Hematopoietic multipotent progenitor cell treated with erythropoietin and hydrocortisone succinate and interleukin-3 and kit ligand, for 15 days (in vitro differentiated cells): ENCODE measurements at places on chromosomes 1 and 21.

DNA sequence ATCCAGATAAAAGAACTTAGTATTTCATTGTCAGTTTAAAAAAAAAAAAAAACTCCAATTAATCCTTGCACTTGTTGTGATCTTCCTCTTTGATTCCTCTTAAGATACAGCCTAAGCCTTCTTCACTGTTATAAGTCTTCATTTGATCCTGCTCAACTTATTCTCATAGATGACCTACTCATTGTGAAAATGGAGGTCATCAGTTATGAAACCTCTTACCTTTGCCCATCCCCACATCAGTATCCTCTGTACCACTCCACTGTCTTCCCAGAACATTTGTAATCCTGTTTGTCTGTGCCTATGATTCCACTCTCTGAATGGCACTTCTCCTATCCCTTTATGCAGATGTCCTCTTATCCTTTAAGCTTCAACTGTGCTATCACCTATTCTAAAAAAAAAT, 28.0 kb downstream of the ODR4 start:
- no peak for DNase-seq

DNA sequence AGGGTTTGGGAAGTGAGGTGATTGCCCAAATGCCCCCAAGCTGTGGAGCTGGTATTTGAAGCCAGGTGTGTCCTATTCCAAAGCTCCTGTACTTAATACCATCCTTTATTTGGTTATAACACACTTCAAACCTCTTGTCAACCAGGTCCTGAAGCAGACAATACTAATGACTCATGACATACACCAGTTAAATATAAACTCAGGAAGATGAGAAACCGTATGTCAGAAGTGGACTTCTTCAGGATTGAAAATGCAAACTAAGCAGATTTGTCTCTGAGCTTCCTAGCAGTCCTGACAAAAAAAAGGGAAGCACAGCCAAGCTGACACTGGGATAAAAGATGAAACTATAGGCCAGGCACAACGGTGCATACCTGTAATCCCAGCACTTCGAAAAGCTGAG, 70.6 kb downstream of the ALPL start:
- DNase-seq = no peak

DNA sequence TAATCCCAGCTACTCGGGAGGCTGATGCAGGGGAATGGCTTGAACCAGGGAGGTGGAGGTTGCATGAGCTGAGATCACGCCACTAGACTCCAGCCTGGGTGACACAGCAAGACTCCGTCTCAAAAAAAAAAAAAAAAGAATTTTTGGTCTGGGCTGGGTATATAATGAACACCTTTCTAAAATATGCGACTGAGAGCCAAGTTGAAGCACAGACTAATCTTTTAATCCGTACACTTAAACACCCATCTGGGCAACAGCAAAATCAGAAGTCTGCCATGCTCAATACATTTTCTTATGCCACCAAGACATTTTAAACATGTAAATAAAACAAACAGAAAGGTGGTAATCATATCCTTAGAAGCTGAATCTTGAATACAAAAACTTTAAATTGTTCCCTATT, 31.6 kb upstream of the ABCB10 start:
- no peak for DNase-seq

DNA sequence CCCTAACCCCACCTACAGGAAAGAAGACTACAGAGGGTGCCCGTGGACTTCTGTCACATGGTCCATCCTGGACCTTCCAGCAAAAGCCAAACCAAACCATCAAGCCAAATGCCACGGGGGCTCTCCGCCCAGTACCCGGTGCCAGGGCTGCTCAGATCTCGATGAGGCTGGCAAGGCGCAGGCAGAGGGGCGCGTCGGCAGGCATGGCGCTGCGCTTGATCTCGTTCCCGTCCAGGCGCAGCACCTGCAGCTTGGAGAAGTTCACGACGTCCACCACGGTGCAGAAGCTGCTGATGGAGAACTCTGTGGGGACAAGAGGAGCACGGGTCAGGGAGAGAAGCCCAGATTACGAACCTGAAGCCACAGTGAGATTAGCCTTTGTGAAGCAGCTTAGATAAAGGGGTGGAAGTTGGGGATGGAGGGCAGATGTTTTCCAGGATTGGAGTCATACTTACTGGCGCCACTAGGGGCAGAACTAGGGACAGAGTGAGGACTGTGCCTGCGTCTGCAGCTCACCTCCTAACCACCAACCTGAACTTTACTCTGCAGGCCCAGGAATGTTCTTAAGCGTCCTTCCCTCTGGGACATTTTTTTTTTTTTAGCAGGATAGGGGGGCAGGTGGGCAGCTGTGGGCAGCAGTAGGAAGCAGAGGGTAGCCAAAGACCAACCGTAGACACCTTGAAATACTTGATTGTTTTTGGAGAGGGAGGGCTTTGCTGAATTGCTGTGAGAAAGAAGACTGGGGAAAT, 8.6 kb downstream of the FMOD start:
- DNase-seq = peak; percentile 48

- no peak for DNase-seq
Observed at GRCh38 chr1:59125154-59125553, 171.7 kb upstream of the FGGY start.

DNA sequence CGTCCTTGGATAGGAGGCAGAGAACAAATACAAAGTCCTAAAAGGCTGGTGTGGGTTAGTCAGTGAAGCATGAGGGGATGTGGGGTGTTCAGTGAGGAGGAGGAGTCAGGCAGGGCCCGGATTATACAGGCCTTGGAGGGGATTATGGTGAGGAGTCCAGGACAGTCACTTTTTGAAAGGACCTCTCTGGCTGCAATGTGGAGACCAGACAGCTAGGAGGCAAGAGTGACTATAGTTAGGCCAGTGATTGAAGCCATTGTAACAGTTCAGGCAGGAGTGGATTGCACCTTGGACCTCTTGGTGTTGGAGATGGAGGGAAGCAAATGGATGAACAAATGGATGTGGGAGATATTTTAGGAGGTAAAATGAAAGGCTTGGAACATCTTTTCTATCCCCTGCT, 115.8 kb downstream of the C1orf94 start:
- no peak for DNase-seq

DNA sequence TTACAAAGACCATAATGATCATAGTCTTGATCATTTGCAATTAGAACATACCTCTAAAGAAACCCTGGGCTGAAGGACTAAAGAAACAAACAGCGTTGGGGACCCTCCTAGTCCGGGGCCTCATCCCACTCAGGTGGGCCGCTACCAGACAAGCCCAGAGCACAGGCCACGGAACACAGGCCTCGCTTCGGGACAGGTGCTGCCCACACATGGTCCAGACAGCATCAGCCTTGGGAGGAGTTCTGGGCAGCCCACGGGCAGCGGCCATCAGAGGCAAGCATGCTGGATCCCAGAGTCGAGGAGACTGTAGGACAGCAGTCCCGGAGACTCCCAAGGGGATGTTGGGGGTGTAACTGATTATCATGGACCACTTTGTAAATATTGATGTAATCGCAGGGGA, 4.9 kb downstream of the C2CD2 start:
- no peak for DNase-seq

- no peak for DNase-seq
Observed at GRCh38 chr1:236869911-236870310, 74.8 kb downstream of the MTR start.

DNA sequence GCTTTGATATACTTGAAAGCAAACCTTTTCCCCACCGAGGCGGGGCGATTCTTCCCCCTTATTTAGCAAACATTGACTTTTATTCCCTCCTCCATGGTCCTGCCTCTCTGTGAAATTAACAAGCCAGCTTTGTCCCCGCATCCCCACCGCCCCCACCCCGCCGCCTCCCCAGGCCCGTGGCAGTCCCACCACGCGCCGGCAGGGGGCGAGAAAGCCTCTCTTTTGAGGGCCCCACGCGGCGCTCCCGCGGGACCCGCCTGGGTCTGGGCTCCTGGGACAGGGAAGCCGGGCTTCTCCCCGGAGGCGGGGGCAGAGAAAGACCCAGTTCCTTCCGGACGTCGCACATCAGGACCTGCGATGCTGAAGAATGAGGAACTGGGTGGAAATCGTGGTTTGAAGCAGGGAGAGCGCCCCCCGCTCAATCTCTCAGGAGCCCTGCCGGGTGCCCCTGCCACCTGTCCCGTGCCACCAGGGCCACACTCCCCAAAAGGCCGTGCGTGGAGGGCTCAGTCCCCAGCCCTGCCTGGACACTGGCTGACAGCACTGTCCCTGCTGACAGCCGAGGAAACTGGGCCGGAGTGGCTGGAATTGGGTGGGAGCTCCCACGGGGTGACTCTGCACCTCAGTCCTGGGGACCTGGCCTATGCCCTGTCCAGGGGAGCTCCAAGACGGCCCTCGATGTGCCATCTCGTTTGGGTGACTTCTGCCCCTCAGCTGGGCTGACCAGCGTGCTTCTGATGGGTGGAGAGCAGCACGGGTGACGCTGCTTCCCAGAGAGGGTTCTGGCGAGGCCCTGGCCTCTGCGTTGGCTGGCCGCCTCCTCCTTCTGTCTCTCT, 8.6 kb upstream of the ACTRT2 start:
- peak; percentile 15 for DNase-seq

DNA sequence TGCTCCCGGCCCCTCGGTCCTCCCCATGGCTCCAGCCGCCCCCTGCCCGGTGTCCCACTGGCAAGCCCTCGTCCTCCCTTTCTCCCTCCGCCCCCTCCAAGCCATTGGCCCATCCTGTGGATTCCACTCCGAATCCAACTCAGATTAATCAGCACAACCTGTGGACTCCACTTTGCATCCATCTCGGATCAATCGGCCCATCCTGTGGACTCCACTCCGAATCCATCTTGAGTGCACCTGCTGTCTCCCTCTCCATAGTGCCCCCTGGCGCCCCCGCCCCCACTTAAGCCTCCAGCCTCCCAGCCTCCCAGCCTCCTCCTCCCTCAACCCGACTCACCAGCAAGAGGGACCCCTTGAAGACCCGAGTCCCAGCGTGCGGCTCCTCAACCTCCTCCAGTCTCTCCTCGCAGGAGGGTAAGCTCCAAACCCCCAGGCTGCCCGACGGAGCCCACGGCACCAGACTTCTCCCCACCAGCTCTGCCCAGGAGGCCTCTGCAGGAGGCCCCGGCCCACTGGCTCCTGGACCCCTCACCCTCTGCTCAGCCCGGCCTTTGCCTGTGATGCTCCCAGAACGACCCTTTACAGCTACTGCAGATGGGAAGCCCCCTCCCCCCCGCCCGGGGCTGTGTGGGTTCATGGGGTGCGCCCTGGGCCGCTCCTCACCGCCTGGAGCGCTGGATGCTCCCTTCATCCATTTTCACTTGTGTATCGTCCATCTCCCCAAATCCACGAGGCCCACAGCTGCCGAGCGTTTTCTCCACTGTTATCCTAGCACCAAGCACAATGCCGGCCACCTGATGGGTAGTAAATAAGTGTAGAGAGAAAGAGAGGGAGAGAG, 40.6 kb upstream of the TSPEAR start:
- no peak for DNase-seq

DNA sequence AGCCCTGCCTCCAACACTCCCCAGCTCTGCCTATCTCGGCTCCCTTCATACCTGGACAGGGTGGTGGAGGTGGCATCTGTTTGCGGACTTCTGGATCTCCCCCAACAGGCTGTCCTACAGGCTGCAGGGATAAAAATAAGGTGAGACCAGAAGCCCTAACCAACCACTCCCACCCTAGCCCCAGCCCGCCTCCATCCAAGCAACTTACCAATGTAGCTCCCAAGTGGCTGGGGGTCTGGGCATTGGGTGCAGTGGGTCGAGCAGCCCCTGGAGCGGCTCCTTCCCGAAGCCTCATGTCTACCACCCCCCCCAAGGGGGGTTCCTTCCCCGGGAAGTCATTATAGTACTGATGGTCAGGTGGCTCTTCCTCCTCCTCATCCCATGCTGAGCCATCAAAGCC, 4.4 kb downstream of the SHC1 start:
- no peak for DNase-seq

DNA sequence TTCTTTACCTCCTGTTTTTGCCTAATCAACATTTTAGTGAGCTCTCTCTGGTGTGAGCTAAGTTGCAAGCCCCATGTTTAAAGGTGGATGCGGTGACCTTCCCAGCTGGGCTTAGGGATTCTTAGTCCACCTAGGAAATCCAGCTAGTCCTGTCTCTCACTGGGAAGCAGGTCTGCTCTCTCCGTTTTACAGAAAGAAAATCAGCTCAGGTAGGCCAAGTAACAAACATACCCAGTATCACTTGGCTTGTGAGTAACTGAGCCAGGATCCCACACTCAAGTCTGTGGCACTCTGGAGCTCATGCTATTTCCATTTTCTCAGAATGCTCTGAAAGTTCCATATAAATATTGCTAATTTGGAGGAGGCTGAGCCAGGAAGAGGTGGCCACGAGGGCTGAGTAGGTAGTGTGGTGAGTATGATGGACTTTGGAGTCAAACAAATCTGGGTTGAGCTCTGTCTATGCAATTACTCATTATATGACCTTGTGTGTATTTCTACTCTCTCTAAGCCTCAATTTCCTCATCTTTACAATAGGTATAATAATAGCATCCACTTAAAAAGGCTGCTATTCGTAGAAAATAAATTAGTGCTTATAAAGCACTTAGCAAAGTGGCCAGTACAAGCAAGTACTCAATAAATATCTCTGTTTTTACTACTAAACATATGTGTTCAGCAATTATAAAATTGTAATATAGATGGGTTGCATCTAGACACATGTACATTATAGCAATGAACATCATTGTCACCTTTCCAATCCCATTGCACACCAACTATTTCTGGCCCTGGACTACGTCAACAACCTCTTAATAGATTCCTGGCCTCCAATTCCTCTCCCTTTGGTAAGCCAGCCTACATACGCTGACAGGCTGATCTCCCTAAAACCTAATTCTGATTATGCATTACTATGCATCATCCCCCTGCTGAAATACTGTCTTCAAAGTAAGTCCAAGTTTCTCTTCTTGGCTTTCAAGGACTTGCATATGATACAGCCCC, 32.7 kb upstream of the DHCR24 start:
- DNase-seq = no peak

DNA sequence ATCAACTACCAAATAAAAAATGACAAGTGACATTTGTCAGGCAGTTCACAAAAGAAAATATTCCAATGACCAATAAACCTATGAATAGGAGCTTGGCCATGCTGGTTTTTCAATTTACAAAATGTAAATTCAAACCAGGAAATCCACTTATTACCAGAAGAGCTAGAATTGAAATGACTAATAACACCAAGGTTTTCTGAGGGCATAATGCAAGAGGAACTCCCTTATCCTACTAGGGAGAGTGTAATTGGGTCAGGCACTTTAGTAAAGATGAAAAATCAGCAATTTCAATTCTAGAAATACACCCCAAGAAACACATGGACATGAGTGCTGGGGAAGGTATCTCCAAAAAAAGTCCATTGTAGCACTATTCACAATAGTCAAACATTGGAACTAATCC, 16.7 kb upstream of the TIAM1 start:
- no peak for DNase-seq

DNA sequence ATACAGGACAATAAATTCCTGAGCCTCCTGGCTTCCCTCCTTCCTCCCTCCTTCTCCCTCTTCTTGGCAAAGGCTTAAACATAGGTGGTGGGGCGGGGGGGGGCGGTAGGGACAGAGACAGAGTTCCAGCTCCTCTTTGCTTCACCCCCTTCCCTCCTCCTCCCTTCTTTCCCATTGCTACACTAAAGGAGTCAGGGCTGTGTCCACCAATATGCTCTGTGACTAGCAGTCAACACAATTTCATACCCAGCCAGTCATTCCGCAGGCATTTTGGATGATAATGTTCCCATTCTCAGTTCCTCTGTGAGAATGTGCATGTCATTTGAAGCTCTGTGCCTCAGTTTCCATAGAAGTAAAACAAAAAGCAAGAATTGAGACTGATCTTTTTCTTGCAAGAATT, 1.7 kb downstream of the LMOD1 start:
- no peak for DNase-seq
